Ureter (tissue), 1 donor: ENCODE measurements at places on chromosomes 4 and X. TPM values are rescaled to one million over a fixed set of nuclear protein-coding genes. Genes with fewer than 3 reads are reported as not detected.

- DNase-seq: no peak
Measured at GRCh38 chrX:12987900-12988594, 13.1 kb downstream of the TMSB4X start.

- DNase-seq: no peak
Measured at GRCh38 chr4:158835226-158836001, 66.6 kb downstream of the FNIP2 start.

DNA sequence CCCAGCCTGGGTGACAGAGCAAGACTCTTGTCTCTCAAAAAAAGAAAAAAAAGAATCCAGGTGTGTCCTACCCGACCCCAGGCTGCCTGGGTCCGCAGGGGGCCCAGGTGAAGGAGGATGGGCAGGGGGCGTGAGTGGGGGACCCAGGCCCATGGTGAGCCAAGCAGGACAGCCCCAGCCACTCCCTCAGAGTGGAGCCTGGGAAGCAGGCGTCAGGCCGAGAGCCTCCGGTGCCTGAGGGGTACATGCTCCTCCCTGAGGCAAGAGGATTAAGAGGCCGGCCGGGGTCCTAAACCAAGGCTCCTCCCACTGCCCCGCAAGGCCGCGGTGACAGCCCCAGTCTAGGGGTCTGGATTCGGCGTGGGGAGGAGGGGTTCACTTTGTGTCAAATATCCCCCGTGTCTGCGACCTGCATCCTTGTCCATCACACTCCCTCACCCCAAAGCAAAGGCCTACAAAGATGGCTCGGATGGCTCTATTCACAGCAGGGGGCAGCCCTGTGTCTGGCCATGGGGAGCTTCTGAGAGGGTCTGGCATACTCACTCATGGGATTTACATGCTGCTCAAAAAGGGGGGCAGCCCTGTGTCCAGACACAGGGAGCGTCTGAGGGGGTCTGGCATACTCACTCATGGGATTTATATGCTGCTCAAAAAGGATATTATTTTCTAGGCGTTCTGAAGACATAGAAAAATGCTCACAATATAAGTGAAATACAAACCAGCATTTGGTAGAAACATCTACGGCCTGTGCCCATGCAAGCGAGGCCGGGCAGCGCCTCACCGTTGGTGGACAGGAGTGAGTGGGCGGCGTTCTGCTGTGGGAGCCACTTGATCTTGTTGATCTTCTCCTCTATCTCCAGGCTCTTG, 94.6 kb downstream of the PPP2R2C start:
- DNase-seq: no peak

GRCh38 chrX:121836000-121836399, 788.6 kb downstream of the GLUD2 start:
- DNase-seq: no peak

DNA sequence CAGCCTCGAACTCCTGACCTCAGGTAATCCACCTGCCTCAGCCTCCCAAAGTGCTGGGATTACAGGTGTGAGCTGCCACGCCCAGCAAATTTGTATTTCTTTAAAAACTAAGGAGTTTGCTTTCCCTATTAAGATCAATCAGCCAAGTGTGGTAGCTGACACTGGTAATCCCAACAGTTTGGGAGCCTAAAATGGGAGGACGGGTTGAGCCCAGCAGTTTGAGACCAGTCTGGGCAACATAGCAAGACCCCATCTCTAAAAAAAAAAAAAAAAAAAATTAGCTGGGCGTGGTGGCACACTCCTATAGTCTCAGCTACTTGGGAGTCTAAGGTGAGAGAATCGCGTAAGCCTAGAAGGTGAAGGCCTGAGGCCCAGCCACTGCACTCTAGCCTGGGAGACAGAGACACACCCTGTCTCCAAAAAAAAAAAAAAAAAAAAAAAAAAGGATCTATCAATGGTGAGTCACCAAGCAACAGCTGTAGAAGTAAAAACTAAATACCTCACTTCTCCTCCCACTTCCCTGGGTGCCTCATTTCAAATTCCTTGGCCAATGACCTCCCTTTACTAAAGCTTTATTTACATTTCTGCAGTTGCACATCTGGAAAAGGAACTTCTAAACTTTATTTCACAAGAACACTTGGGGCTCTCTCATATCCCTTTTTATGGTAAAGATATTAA, 54.5 kb downstream of the LDB2 start:
- no peak for DNase-seq

The PGAM4 gene
- not detected for total RNA-seq

The NPY2R gene
- not detected for total RNA-seq
